ENCODE measurements at places on chromosomes 12 and 14.
A peak's percentile ranks its signal among the peaks of the same experiment; 100 is the strongest.

DNA sequence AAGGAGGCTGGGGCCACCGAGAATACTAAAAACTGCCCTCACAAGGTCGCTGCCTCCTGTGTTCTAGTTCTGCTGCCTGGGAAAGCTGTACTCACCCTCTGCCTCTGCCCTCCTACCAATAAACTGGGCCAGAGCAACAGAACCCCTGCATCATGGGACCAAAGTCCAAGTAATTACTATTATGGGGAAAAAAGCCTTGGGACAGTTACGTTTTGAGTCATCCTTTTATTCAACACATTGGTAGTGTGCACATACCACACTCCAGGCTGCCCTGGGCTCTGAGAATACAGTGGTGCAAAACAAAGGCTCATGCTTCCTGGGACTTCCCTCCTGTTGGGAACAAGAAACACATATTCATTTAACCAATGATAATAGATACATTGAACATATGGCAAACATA is 49.0 kb downstream of the CACNA1C start:
- no peak for DNase-seq

GRCh38 chr12:67943141-67943892 is 45.9 kb upstream of the IFNG-AS1 start:
- DNase-seq, result peak; percentile 7

- DNase-seq, result no peak
Observed at GRCh38 chr12:32754111-32754510, 1.6 kb downstream of the YARS2 start.

GRCh38 chr14:36075203-36075602 is 101.3 kb downstream of the PTCSC3 start:
- no peak for DNase-seq

- no peak for DNase-seq
Observed at GRCh38 chr12:50842637-50843493, at the start of gene TMPRSS12. TMPRSS12 (plus strand) TSS chr12:50842926; CDS start chr12:50842965, 39 bp downstream.

- DNase-seq, result no peak
Observed at GRCh38 chr12:57452181-57452936, 2.7 kb upstream of the INHBE start.

- DNase-seq, result no peak
Observed at GRCh38 chr14:87430810-87431209, 562.2 kb downstream of the GALC start.

GRCh38 chr14:100749967-100750597 is 23.4 kb downstream of the DLK1 start:
- no peak for DNase-seq

DNA sequence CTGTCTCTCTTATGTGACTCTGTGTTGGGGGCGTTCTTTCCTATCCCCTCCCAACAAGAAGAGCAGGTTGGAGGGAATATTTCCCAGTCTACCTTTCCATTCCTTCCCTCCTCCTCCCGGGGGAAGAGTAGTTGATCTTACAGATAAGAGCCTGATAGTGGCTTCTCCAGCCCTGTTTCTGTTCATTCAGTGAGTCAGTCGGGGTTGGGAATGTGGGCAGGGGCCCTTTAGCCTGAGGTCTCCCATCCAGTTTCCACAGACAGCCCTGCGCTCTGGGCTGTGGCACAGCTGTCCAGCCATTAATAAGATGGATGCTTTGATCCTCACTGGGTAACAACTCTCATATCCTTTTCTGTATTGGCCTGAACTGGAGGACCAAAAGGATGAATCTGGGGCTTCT is 18.1 kb upstream of the PPP1R1A start:
- DNase-seq, result no peak

DNA sequence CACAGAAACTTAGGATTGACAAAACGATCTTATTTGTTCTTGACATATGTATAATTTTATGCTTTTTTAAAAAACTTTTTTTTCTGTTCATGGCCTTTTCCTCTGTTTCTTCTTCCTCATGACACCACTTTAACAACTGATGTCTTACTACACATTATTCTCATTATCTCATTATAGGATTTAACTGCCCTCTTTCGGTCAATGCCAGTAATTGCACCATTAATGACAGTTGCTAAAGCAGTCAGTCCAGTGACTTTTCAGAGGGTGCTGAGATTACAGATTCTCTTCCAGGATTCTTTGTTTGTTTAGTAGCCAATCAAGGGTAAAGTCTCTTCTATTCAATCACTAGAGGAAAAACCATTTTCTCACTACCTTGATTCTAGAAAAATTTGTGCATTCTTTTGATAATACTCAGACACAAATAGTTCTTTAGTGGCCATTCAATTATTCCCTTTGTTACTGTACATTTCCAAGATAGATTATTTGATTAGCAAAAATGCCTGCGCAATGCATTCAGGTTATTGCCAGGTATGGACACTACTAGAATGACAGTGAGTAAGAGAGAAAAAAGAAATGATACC is 50.1 kb downstream of the KLRG1 start:
- no peak for DNase-seq

- no peak for DNase-seq
Observed at GRCh38 chr14:58813745-58814144, 176.0 kb downstream of the DACT1 start.

DNA sequence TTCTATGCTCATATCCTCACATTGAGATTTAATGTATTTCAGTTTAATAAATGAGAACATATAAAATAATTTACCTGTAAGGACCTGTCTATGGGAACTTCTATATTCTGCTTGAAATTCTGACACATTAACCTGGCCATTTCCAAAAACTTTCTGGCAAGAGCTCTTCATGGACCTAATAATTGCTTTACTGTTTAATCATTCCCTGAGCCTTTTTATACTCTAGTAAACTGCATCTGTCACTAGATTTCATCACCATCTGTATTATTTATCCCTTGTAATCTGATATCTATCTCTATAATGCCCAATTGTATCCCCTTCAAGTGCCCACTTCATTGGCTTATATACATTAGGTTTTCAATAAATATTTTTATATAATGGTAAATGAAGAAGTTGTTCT is 327.7 kb downstream of the RAD51B start:
- DNase-seq, result no peak

- no peak for DNase-seq
Observed at GRCh38 chr12:121968876-121969275, 50.5 kb downstream of the CFAP251 start.

GRCh38 chr14:45811155-45811554 is 558.2 kb upstream of the MIS18BP1 start:
- DNase-seq, result no peak

- no peak for DNase-seq
Observed at GRCh38 chr12:38392554-38393144, 76.1 kb downstream of the ALG10B start.

- no peak for DNase-seq
Observed at GRCh38 chr12:47207340-47207717, 127.6 kb upstream of the AMIGO2 start.

DNA sequence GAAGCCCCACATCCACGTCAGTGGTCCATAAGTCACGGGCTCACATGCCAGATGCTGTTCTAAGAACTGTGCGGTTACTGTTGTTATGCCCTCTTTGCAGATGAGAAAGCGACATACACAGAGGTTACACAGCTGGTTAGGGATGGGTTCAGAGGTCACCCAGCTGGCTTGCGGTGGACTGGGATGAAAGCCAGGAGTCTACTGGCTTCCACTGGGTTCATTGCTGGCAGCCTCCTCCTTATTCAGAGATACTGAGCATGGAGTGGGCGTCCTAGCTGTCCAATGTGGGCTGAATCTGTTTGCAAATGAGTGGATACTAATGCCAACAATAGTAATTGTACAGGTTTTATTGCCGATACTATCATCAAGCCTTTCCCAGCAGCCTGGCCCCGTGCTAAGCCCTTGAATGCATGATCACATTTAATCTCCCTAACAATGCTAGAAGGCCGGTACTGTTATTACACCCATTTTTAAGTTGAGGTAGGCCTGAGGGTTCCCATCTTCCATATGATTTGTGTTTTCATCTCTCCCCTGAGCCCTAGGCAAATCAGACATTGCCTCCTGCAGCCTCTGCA is 129.1 kb downstream of the PLXNC1 start:
- DNase-seq, result no peak

DNA sequence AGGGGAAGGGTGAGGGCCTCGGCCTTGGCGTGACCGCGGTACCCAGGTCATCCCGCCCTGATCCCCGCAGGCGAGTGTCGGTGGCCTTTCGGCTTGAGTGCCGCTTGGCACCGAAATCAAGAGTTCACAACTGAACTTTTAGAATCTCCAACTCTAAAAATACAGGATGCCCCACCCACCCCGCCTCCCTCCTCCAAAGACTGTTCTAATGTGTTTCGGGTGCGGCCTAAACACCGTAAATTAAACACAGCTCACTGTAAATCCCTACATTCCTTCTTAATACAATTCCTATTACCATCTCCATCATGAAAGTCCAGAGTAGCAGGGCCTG is 11.4 kb downstream of the SCNN1A start:
- DNase-seq, result no peak

- no peak for DNase-seq
Observed at GRCh38 chr14:49986343-49987014, 93.6 kb downstream of the ARF6 start.

DNA sequence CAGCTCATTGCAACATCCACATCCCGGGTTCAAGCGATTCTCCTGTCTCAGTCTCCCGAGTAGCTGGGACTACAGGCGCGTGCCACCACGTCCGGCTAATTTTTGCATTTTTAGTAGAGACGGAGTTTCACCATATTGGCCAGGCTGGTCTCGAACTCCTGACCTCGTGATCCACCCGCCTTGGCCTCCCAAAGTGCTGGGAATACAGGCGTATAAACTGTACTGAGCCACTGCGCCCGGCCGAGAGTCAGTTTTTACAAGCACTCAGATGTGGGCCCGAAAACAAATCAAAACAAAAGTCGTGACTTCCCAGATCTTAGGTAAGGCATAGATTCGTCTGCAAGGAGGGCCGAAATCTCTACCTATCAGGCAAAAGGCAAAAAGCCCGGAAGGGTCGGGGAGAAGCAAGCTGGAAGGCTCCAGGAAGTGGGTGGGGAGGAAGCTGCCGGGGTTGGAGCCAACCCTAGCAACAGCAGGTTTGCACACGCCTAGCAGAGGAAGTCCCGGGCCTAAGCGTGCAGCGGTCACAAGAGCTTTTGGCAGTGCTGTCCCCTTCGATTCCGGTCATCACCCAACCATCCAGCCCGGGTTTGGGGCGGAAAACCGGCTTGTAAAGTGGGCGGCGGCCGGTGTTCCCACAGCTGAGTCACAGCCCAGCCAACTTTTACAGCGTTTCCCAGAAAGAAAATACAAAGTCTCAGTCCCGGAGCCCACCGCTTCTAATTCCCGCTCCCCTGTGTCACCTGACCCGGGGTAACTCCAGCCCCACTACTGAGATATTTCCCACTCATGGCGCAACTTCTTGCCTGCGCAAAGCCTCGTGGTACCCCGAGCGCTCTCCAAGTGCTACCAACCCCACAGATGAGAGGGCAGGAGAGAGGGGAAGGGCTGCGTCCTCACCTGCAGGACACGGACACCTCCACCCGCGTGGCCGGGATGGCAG is 583 bp downstream of the CPNE8 start:
- peak; percentile 15 for DNase-seq

- no peak for DNase-seq
Observed at GRCh38 chr14:89317051-89317691, 99.9 kb downstream of the FOXN3 start.

DNA sequence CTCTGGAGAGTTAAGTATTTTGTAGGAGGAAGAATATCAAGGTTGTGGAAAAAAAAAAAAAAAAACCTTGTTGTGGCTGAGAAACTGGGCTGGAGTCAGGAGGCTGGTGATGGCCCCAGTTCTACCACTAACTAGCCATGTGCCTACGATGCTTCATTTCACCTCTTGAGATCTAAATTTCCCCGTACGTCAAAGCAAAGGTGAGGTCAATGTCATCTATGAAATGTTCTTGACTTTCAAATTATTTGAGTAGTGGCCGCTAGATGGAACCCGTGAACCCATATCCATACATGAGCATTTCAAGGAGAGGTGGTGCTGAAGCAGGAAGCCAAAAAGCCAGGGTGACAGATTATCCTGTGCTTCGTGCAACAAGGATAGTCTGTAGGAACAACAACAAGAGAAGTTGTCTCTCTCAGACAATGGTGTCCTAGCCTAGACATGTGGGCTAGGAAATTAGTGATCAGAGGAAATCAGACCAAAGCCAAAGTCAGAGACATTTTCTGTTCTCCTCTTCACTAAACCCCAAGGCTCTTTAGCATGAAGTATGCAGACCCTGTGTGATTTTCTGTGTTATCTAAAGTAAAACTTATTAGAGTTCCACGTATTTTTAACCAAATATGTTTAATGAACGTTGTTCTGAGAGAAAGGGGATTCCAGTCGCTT is 95.5 kb upstream of the ETV6 start:
- DNase-seq, result no peak

- no peak for DNase-seq
Observed at GRCh38 chr12:123336530-123336929, 28.1 kb downstream of the SBNO1 start.

GRCh38 chr12:97335115-97335514 is 127.5 kb upstream of the RMST start:
- DNase-seq, result no peak

DNA sequence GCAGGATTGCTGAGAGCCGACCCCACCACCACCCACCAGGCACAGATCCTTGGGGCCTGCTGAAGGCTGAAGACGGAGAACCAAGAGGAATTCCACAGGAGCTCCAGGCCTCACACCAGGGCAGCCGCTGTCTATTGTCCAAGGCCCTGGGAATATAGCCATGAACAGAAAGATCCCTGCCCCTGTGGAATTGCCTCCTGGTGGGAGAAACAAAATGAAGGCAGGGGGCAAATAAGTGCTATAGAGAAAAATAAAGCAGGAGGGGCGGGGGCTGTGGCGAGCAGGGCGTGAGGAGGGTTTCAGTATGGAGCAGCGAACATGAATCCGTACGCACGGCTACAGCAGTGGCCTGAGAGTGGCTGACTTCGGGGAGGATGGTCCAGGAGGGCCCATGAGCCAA is 96.1 kb downstream of the EML1 start:
- DNase-seq, result no peak

- DNase-seq, result no peak
Observed at GRCh38 chr12:56723889-56724700, 1.0 kb downstream of the NACA start.

DNA sequence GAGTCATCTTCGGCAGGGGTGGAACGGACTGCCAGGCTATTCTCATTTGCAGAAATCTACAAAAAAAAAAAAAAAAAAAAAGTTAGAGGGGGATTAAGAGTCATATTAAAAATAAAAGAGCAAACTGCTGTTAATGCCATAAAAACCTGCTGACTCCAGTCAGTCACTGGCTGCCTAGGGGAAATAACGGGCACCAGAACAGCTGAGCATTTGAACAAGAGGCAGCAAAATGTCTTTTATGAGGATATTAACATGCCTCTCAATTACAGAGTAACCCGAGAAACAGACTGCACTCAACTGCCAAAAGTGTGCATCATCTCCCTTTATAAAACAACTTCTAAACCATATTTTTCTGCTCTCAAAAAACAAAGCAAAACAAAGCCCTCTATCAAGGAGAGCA is 28.7 kb upstream of the CERS5 start:
- no peak for DNase-seq

DNA sequence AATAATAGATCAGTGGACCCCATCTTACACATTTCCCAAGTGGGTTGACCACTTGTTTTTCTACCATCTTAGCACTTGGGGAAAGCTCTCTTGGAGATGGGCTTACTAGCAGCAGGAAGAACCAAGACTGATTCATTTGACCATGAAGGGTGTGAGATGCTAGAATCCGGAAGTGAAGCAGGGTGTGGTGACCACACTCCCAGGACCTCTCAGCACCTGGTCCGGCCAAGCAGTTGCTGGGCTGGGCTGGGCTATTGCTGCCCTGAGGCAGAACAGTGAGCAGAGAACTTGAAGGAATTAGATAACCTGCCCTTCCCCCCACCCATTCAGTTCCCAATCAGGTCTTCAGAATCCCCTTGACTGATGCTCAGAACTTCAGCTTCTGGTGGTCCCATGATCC is 24.4 kb downstream of the ADCY6 start:
- DNase-seq, result no peak
